Endothelial cell (in vitro differentiated cells): ENCODE measurements at places on chromosomes 1 and 21.

GRCh38 chr1:228811712-228812305, 76.5 kb downstream of the RHOU start:
- DNase-seq: no peak

GRCh38 chr21:35163411-35163810, 114.3 kb upstream of the RUNX1 start:
- DNase-seq: no peak

GRCh38 chr1:213884942-213885341, 102.8 kb upstream of the PROX1 start:
- no peak for DNase-seq

DNA sequence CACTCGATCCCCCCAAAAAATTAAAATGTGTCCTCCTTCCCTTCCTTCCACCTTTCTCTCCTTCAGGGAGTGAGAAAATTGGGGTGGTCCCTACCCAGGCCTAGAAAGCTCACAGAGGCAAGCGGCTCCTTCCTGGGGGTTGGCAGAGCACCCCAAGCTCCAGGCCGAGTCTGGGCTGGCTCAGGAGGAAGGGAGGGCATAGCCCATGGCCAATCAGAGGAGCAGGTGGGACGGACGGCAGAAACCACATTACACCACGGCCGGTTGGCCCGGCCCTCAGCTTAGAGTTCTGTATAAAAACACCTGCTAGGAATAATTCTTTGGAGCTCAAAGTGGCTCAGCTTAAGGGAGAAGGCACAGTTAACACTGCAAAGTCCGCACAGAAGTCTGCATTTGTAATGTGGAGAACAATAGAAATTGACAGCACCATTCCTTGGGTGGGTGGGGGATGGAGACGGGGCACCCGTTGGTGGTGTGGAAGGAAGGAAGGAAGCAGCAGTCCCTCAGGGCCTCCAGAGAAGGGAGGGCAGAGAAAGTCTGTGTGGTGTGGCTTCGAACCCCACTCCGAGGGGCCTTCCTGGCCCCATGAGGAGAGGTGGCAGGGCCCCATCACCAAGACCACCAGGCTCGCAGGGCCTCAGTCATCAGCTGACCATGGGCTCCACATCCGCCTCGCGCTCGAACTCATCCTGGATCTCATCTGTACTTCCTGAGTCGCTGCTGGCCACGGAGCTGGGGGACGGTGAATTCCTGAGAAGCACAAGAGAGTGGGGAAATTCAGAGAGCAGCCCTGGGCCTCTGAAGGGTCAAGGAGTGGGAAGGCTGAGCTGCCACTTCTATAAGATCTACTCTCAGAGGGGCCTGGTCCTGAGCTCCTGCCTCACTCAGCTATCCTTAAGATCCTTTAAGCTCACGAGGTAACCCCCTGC, 5.8 kb upstream of the ALDH4A1 start:
- no peak for DNase-seq

DNA sequence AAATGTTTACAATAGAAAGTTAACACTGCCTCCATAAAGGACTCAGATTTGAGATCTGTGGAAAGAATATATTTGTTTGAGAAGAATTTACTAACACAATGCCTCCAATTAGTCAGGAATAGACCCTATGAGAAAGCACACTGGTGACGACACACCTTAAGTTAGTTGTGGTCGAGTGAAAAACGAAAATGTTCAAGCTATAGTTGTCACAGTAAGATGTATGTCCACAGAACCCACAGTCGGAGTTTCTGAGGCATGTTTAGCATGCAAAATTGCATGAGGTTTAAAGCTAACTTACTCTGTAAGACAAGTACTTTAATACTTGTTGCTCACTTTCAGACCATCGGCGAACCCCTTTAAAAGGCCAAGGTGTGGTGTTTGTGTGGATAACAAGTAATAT, 69.9 kb upstream of the SIPA1L2 start:
- DNase-seq: no peak

DNA sequence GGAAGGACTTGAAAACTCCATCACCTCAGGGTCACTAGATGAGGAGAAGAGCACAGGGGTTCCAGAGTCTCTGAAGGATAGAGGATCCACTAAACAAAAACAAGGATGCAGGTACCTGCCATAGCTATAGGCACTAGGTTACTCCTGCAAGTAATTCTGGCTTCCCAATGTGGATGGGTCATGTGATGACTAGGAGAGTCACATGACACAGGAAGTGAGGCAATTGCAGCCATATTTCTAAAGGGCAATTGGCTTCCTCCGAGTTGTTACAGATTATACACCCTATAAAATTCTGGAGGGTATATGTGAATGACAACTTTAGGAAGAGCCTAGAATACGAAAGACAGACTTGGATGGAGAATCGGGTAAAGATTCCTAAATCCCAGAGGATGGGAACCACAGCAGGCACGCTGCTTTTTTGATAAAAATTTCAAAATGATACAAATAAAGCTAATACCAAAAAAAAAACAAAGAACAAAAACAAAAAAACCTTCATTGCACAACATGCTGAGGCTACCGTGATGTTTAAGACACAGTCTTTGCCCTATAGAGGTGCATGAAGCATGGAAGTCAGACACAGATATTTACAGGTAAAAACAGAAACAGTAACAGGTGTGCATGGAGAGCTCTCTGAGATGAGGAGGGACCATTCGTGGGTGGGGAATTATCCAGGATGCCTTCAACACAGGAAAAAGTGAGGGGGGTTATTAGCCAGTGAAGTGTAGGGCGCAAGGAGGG, 10.5 kb downstream of the MTX1 start:
- DNase-seq: peak; percentile 20

DNA sequence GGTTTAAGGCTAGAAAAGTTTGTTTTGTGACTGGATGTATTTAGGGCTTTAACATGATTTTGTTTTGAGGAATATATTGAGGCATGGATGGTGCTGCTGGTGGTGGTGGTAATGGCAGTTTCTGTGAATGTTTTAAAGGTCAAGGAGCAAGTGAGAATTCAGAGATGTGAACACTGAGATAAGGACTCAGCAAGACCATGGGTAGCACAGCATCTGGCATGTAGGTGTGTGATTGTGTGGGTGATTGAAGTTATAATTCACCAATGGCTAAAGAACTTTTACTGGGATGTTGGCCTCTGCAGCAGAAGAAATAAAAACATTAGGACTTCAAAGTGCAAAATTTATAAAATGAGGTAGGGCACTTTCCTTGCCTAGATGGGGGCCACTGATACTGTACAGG, 65.9 kb downstream of the MACF1 start:
- DNase-seq: no peak

DNA sequence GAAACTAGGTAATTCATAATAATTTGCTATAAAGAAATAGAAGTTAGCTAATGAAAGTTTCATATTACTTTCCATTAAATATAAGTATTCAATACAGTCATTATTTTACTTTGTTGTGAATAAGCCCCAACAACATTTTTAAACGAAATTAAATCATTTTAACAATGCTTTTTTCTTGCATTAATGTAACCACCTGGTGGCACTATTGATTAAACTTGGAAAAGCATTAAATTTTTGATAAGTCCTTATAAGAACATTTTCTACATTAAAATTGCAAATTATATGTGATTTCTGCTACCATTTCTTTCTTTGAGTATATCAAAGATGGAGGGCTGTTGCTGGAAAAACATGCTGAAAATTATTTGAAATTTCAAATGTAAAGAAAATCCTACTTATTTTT, 918.8 kb upstream of the TMPRSS15 start:
- DNase-seq: no peak

- DNase-seq: no peak
Measured at GRCh38 chr1:8134546-8135235, 108.6 kb upstream of the ERRFI1 start.

- no peak for DNase-seq
Measured at GRCh38 chr1:43705982-43706597, 1.2 kb upstream of the ST3GAL3 start.

DNA sequence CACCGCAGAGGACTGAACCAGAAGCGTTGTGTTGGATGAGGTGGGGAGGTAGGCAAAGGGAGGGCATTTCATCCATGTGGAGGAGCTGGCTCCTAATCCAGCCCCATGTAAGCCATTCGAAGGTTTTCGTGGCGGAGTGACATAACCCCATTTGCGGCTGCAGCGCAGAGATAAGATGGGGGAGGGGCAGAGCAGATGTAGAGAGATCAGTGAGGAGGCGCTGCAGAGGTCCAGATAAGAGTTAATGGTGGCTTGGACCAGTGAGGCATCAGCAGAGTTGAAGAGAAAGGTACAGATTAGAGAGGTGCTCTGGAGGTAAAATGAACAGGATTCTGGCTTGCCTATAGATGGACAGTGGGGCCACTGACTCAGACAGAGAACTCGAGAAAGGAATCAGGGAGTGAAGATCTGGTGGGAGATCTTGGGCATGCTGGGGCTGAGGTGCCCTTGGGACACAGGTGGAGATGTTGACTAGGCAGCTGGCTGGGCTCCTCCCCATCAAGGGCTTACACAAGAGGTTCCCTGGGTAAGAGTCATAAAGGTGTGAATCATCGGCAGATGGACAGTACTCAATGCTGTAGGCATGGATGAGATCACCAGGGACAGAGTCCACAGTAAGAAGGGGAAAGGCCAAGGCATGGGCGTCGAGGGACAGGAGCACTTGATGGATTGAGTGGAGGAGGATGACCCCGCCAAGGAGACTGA, 7.8 kb upstream of the PTPRF start:
- DNase-seq: no peak

DNA sequence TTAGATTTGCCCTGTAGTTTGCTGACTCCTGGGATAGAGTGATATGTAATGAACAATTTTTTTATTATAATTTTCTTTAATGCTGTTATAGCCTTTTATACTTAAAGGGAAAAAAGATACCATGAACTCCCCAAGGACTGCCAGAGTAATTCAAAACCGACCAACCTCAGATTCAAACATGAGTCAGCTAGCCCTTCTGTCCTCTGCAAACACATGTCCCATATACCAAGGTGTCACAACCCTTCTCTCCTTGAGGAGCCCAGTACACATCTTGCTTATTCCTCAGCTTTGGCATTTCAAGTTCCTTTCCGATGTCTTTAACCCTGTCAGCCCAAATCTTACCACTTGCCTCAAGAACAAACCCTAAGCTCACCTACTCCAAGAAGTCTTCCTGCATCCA, 184.9 kb downstream of the KCNH1 start:
- DNase-seq: no peak

DNA sequence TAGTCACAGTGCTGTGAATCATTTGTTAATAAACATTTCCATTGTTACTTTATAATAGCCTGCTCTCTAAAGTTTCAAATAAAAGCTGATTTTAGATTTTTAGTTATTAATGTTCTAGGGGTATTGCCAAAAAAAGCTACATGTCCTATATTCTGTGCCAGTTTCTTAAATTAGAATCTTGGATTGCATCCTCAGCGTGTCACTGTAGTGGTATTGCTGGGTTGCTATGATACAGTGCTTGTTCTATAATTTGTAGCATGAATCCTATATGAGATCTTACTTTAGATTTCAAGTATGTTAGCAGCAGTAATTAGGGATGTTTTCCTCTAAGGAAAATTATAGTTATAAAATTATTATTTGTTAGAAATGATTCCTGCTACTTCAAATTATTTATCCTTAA, 16.4 kb downstream of the PPP2R5A start:
- DNase-seq: no peak

- no peak for DNase-seq
Measured at GRCh38 chr1:201436969-201437368, 15.4 kb upstream of the TNNI1 start.

DNA sequence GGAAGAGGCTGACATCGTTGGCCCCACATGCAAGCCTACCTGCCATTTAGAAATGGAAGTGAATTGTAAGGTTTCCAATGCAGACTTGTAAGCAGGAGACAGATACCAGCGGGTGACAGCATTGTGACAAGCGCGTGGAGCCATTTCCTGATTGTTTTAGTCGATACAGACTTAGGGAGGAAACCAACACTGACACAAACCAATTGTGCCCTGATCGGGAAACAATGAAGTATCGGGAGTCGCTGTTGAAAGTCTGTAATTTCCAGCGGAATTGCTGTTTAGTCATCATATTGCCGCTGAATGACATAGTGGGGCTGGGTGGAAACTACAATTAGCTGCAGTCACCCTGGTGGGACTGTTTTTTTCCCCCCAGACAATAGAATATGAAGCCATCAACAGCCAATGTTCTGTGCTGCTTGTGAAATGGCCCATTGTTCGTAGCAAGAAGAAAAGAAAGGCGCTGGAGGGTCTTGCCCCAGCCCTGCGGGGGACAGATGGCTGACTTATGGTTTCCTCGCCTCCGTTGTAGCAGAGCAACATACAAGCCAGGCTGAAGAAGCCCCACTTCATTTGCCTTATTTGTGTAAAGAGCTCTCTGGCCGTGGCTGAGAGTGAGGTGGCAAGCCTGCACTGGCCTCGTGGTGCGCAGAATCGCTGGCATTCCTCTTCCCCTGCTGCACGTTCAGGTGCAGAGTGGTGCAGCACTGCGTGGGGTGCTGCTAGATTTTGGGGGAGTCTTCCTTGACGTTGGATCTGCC, 462.7 kb downstream of the CAMTA1 start:
- DNase-seq: no peak

DNA sequence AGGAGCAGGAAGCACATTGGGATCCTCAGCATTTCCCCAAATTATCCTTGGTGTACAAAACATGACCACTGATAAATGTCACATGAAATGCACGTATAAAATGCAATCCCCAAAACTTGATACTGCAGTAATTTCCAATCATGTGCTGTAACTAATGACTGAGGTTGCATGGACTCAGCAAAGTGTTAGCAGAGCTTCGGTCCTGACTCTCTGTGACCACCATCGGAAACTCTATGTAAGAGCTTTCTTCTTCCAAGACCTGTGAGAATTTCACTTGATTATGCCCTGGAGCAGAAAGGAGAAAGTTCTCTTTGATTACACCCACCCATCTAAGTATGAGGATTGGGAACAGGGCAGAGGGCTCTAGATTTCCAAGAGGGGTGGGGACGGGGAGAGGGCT, 908 bp downstream of the CD53 start:
- DNase-seq: no peak

- no peak for DNase-seq
Measured at GRCh38 chr1:151325231-151325630, 2.0 kb downstream of the PI4KB start.
